Psoas muscle (tissue), 8 donors: ENCODE measurements at places on chromosomes 4 and X. TPM values are rescaled to one million over a fixed set of nuclear protein-coding genes. Genes with fewer than 3 reads are reported as not detected.

DNA sequence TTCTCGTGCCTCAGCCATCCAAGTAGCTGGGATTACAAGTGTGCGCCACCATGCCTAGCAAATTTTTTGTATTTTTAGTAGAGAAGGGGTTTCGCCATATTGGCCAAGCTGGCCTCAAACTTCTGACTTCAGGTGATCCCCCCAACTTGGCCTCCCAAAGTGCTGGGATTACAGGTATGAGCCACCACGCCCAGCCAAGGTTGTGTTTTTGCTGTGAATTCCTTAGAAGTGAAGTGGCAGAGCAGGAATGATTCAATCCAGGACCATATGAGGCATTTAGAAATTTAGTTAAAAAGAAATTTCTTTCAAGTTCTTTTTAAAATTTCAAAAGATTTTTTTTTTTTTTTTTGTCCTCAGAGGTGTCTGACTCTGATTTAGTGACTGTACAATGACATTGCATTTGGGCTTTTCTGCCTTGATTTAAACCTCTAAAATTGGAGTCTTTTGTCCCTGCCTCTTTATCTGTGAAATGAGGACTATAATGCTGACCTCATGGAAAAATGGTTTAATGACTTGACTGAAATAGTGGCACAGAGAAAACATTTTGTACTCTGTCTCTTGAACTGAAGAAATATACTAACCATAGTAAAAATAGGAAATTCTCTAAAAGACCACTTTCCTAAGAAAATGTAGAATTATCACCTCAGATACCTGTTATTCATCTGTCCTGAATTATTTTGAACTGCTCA lies 59.9 kb downstream of the CXCL13 start:
- H3K27me3 ChIP-seq = no peaks in the 10 kb centered on the region
- H3K27ac ChIP-seq = no peak overlapping the region
- no peaks in the 10 kb centered on the region for H3K36me3 ChIP-seq
- H3K4me3 ChIP-seq = no peak overlapping the region

- no peaks in the 10 kb centered on the region for H3K4me1 ChIP-seq
- H3K4me3 ChIP-seq = no peak overlapping the region
- H3K27ac ChIP-seq = no peak overlapping the region
- H3K36me3 ChIP-seq = no peaks in the 10 kb centered on the region
Observed at GRCh38 chr4:11615601-11616000, 186.9 kb upstream of the HS3ST1 start.

DNA sequence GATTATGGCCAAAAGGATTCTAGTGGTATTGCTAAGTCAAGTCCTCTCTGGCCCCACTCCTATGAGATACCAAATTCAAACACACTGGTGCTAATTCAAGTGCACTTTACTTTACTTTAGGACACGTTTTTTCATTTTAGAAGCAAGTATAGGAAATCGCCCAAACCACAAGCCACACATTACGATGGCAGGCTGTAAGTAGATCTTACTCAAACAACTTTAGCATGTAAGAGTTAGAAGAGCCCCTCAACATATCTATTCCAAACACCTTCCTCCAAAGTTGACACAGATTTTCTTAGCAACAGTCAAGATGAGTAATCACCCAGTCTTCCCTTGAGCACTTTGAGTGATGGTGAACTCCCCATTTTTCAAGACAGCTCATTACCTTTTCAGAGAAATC lies 43.6 kb downstream of the DRD5 start:
- H3K27me3 ChIP-seq = no peaks in the 10 kb centered on the region
- H3K4me1 ChIP-seq = no peaks in the 10 kb centered on the region
- H3K4me3 ChIP-seq = no peak overlapping the region
- no peak for DNase-seq
- no peaks in the 10 kb centered on the region for H3K36me3 ChIP-seq
- H3K27ac ChIP-seq = no peak overlapping the region

DNA sequence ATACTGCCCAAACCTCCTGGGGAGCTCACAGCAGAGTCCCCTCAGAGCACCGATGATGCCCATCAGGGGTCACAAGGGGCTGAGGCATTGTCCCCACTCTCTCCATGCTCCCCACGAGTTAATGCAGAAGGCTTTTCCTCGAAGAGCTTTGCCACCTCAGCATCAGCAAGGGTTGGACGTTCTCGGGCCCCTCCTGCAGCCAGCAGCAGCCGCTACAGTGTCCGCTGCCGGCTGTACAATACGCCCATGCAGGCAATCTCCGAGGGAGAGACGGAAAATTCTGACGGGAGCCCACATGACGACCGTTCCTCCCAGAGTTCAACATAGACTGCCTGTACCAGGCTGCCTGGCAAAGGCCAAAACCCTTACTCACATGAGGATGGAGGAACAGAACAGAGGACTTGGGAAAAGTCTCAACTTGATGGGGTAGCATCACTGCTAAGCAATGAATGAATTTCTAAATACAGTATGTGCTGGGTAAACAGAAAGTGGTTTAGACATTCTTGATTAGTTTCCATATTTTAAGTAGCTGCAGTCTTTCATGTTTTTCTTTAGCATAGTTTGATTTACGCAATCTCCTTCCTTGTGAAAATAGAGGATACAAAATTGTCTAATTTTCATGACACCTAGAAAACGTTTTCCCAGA lies 5.0 kb upstream of the SCML1 start:
- no peak overlapping the region for H3K4me3 ChIP-seq
- DNase-seq = no peak
- H3K27ac ChIP-seq = no peak overlapping the region
- H3K4me1 ChIP-seq = no peaks in the 10 kb centered on the region
- H3K36me3 ChIP-seq = no peaks in the 10 kb centered on the region

The SMIM43 gene
- total RNA-seq = not detected

DNA sequence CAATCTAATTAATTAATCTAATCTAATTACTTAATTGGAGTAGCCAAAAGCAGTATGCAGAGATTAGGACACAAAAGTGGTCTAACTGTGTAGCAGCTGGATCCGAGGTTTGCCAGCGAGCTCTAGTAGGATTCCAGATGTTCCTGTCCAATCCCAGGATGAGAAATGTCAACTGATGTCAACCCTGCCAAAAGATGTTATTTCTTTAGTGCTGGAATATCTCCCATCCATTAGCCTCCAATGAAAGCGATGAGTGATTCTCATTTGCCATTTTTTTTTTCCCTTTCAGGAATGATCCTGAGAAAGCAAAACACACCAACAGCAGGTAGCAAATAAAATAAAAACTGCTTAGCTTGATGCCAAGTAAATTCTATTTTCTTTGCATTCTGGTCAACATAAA lies 372.9 kb downstream of the STIM2 start:
- H3K4me3 ChIP-seq = no peak overlapping the region
- no peaks in the 10 kb centered on the region for H3K4me1 ChIP-seq
- DNase-seq = no peak
- H3K27ac ChIP-seq = no peak overlapping the region

DNA sequence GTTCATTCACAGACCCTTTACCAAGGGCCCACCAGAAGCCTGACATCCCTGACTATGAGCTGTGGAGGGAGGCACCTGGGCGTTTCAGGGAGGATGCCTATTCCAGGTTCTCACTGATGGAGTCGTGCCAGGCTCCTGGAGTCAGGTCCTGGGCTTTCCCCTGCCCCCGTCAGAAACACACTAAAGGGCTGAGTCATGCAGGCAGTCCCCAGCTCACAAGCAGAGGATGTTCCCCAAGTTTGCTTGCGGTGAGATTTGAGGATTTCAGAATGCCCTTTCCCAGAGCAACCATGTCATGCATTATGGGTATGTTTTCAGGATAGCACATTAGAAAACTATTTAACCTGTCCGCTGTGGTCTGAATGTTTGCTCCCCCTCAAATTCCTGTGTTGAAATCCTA lies 45.2 kb downstream of the FHDC1 start:
- no peaks in the 10 kb centered on the region for H3K27me3 ChIP-seq
- no peaks in the 10 kb centered on the region for H3K36me3 ChIP-seq
- no peak for DNase-seq
- no peaks in the 10 kb centered on the region for H3K4me1 ChIP-seq
- no peak overlapping the region for H3K4me3 ChIP-seq

The MORF4L2 gene
- 246 TPM for total RNA-seq

The NSUN7 gene
- total RNA-seq = 0.11 TPM

DNA sequence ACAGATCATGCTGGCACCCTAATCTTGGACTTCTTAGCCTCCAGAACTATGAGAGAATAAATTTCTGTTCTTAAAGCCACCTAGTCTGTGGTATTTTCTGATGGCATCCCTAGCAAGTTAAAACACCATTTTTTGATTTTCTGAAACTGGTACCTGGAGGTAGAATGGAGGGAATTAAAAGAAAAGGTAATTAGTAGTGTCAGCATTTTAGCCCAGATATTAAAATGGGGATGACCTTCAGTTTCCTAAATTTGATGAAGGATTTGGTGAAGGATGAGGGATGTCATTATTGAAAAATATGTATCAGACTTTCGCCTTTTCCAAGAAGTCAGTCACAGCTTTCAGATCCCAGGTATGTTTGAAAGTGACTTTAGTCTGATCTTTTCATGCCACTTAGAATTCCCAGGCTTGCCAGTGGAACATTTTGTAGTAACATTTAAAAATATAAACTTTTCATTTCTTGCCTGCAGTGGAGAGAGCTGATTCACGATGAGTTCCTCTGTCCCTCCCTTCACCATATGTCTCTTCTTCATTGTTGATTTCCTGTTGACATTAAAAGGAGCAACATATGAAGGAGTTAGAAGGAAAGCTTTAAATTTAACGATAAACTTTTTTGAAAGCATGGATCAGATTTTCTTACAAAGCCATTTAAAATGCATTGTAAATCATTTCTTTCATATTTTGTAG lies 169.4 kb downstream of the SLIT2 start:
- H3K4me3 ChIP-seq = no peak overlapping the region
- no peak overlapping the region for H3K27ac ChIP-seq
- DNase-seq = no peak
- H3K27me3 ChIP-seq = no peaks in the 10 kb centered on the region
- no peaks in the 10 kb centered on the region for H3K4me1 ChIP-seq
- H3K36me3 ChIP-seq = no peaks in the 10 kb centered on the region

GRCh38 chr4:55125087-55125721 lies at the start of gene KDR:
Gene KDR (minus strand): TSS chr4:55125595. CDS start chr4:55125293, 302 bp downstream.
- H3K4me1 ChIP-seq = no peaks in the 10 kb centered on the region
- H3K27me3 ChIP-seq = peaks cover 25% of the 10 kb centered on the region
- H3K36me3 ChIP-seq = no peaks in the 10 kb centered on the region
- H3K4me3 ChIP-seq = peak within 1 kb of the TSS; percentile 65

GRCh38 chr4:182147391-182147790 lies 95.8 kb upstream of the TENM3 start:
- H3K4me1 ChIP-seq = peaks cover 6% of the 10 kb centered on the region
- no peaks in the 10 kb centered on the region for H3K36me3 ChIP-seq
- H3K27ac ChIP-seq = no peak overlapping the region
- H3K4me3 ChIP-seq = no peak overlapping the region

The SPATA4 gene
- total RNA-seq = 1.0 TPM

The HSD17B13 gene
- not detected for total RNA-seq

DNA sequence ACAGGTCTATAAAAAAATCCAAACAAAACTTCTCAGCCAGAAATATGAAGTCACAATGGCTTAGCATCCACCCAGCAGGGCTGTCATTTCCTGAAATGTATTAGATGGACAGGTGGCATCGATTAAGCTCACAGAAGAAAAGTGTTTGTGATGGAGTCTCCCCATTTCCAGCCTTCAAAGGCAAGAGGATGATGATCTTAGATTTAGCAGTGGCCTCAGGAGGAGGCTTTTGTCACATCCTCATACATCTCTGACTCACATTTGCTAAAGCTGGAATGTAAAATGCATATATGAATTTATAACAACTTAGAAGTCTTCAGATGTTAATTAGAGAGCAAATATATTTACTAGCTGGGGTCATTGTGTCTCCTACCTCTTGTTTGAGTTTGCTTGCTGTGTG lies 441.9 kb downstream of the SPRY1 start:
- DNase-seq = no peak
- H3K4me1 ChIP-seq = peaks cover 37% of the 10 kb centered on the region
- no peaks in the 10 kb centered on the region for H3K36me3 ChIP-seq
- H3K27me3 ChIP-seq = no peaks in the 10 kb centered on the region

DNA sequence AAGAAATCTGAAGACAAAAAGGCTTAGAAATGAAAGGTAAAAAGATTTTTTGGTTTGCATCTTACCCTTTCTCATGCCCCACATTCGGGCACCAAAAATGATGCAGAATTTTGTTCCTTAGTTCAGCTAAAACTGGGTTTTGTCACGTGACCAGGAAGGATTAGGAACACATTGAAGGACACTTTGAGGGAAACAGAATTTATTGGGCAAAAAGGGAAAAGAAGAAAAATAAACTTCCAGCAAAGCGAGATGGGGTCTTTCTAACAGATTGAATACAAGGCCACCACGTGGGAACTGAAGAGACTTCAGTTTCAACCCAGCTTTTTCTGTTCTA lies 81.3 kb upstream of the SMARCA5 start:
- no peak overlapping the region for H3K27ac ChIP-seq
- no peak overlapping the region for H3K4me3 ChIP-seq
- no peaks in the 10 kb centered on the region for H3K27me3 ChIP-seq
- no peak for DNase-seq
- peaks cover 28% of the 10 kb centered on the region for H3K36me3 ChIP-seq

- DNase-seq = no peak
- H3K4me3 ChIP-seq = no peak overlapping the region
Observed at GRCh38 chr4:88597970-88598660, 5.8 kb downstream of the HERC3 start.

The FAM9B gene
- not detected for total RNA-seq

The SLC26A1 gene
- total RNA-seq = not detected

DNA sequence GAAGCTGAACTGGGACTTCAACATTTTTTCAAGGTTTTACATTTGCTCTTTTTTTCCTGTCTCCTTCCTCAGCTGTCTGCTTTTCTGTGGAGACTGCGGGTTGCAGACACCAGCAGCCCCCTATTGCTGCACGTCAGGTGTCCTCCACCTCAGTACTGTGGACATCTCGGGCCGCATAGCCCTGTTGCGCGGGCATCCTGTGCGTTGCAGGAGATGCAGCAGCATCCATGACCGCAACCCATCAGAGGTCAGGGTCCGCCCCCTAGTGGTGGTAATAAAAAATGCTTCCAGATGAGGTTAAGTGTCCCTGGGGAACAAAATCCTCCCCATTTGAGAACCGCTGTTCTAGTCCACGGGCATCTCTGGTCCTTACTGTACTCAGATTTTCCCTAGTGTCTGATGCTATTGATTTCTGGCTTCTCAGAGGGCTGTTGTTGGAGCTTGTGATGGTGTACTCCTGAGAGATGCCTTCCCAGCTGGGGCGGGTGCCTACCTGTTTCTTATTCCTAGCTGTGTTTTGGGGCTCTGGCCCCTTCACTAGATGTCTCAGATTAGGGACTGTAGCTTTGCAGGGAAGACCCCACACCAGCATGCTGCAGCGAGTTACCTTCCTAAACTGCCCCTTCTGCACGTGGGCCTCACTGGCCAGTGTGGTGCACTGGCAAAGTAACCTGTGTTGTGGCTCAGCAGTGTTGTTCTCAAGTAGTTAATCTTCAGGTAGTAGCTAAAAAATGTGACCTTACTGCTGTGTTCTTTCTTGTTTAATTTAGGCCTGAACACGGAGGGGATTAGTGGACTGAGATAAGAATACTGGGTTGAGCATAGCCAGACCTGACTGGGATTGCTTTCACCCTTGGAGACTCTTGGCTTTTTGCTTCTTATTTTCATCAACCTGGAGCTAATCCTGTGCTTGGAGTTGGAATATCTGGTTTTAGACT lies 28.2 kb downstream of the NSD2 start:
- no peaks in the 10 kb centered on the region for H3K27me3 ChIP-seq
- no peak overlapping the region for H3K4me3 ChIP-seq
- H3K27ac ChIP-seq = no peak overlapping the region
- peaks cover 32% of the 10 kb centered on the region for H3K36me3 ChIP-seq
